PC-9 (cell line): ENCODE measurements at places on chromosomes 2 and 18.

- no peak overlapping the region for H3K27ac ChIP-seq
- H3K4me3 ChIP-seq, result no peak overlapping the region
- H3K36me3 ChIP-seq, result no peaks in the 10 kb centered on the region
- H3K4me1 ChIP-seq, result no peaks in the 10 kb centered on the region
Measured at GRCh38 chr2:240295256-240296103, 140.0 kb upstream of the GPC1 start.

DNA sequence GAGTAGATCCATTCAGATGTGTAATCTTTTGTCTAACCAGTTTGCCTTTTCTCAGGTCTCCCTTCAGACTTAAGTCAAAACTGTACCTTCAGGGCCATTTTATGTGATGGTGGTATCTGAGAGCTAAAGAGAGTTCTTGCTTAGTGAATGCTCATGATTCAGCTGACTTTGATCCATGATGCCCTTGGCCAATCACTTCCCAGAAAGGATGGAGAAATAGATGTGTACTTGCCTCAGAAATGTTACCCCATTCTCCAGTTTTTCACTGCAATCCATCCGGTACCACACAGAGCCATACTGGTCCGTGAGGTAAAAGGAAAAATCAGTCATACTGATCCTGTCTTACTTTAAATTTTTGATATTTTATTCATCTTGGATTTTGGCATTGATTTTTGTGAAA lies 234.8 kb upstream of the PIK3C3 start:
- no peak overlapping the region for H3K4me3 ChIP-seq
- no peaks in the 10 kb centered on the region for H3K27me3 ChIP-seq
- H3K36me3 ChIP-seq, result no peaks in the 10 kb centered on the region
- DNase-seq, result no peak
- H3K4me1 ChIP-seq, result no peaks in the 10 kb centered on the region

GRCh38 chr2:240458900-240459391 lies 23.5 kb downstream of the GPC1 start:
- peak overlapping the region; percentile 84; the same call in 1 of the 2 replicates for H3K27ac ChIP-seq
- no peak overlapping the region for H3K4me3 ChIP-seq
- H3K27me3 ChIP-seq, result no peaks in the 10 kb centered on the region
- peaks cover 4% of the 10 kb centered on the region; the same call in 1 of the 2 replicates for H3K36me3 ChIP-seq
- DNase-seq, result no peak

DNA sequence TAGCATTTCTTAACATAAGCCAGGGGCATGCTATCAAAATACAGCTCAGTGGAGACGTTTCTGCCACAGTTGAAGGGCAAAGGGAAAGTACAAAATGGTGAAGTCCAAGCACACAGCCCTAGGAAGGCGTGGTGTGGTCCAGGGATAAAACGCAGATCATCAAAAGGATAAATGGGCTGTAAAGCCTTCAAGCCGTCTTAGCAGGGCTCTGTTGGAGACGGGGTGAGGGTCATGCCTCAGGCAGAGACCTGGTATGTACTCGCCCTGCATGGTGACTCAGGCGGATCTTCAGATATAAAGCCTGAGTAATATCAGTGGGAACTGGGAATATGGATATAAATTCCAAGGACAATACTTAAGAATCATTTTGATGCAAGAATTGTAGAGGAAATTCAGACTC lies 61.2 kb downstream of the NGEF start:
- no peak overlapping the region for H3K27ac ChIP-seq
- no peaks in the 10 kb centered on the region for H3K36me3 ChIP-seq
- no peak overlapping the region for H3K4me3 ChIP-seq
- H3K27me3 ChIP-seq, result no peaks in the 10 kb centered on the region
- DNase-seq, result peak; percentile 68
- H3K4me1 ChIP-seq, result peaks cover 10% of the 10 kb centered on the region

GRCh38 chr18:48975120-48975816 lies 24.5 kb upstream of the SMAD7 start:
- no peaks in the 10 kb centered on the region for H3K27me3 ChIP-seq
- peak overlapping the region; percentile 77 for H3K27ac ChIP-seq
- DNase-seq, result no peak
- peaks cover 32% of the 10 kb centered on the region for H3K4me1 ChIP-seq
- no peaks in the 10 kb centered on the region for H3K36me3 ChIP-seq

GRCh38 chr2:71778936-71779773 lies 325.8 kb downstream of the DYSF start:
- H3K4me1 ChIP-seq, result peaks cover 20% of the 10 kb centered on the region
- no peak overlapping the region for H3K4me3 ChIP-seq
- no peaks in the 10 kb centered on the region for H3K27me3 ChIP-seq
- no peak for DNase-seq

DNA sequence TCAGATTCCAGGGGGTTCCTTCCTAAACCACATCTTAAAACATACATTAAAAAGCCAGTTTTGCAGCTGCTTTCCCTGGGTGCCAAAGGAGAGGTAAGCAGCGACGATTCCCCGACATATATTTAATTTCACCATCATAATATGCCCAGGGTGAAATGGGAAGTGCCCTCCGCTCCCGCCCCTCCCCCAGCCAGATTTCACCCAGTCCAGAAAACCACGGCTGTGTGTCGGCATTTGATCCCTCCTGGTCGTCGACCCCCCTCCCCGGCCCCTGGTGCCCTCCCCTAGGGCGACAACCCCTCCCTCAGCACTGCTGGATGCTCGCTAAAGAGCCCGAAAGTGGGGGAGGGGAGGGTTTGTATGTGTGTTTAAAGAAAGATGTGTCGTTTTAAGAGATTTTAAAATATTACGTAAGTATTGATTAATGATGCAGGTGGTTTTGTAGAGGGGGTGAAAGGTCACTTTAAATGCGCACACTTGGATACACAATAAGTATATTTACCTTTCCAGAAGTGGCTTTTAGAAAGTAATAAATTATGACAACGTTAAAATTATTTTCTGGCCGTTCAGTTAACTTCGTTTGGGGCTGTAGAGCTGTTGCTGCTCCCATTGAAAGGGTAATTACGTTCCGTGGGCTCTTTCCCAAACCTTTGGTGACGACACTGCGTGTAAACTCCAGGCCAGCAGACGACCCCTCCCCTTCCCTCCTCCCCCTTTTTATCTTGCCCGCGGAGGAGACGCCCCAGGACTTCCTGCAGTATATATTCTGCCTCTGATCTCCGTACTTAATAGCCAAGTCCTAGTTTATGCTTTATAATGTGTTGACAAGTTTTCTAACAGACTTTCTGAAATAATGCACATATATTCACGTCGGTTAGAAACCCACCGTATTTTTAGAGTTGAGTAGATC lies 3.4 kb upstream of the BCL11A start:
- 0 out of 2 replicates have a peak, but pooled peaks cover 12% of the 10 kb centered on the region for H3K4me1 ChIP-seq
- no peak overlapping the region for H3K4me3 ChIP-seq
- peaks cover 56% of the 10 kb centered on the region for H3K27me3 ChIP-seq
- no peak overlapping the region for H3K27ac ChIP-seq
- DNase-seq, result no peak

DNA sequence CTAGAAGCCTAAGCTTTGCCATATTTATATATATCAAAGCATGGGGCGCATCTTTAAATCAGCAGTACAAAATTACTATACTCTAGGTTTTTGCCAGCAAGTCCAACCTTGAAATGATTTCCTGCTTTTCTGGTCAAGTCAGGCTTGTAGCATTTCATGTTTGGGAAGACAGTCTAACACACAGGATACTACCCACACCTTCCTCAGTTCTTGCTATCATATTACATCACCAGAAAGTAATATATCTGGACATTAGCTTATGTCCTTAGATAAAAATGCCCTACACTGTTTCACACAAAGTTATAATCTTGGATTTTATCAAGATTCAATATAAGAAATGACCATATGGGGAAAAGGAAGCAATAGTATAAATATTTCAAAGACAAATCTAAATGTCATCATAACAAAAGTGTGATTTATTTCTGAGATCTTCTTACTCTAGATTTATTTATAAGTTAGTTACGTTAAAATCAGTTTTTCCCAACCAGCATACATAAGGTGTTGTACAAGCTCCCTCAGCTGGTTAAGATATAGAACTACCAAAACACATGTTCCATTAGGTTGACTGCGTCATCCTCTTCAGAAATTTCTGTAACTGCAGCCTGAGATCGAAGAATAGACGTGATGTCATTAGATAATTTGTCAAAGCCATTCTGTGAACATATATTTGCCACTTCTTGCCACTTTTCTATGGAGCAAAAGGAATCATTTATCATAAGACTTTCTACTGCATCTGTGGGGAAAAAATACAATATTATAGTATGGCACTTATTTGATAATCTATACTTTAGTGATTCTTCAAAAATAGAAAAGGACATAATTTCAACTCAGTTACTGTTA lies 56.6 kb downstream of the CLHC1 start:
- H3K4me3 ChIP-seq, result no peak overlapping the region
- no peaks in the 10 kb centered on the region for H3K27me3 ChIP-seq
- peak; percentile 69 for DNase-seq
- H3K36me3 ChIP-seq, result no peaks in the 10 kb centered on the region

- H3K36me3 ChIP-seq, result no peaks in the 10 kb centered on the region
- no peak overlapping the region for H3K4me3 ChIP-seq
- no peak overlapping the region for H3K27ac ChIP-seq
Measured at GRCh38 chr18:11750581-11751310, 61.7 kb downstream of the GNAL start.

DNA sequence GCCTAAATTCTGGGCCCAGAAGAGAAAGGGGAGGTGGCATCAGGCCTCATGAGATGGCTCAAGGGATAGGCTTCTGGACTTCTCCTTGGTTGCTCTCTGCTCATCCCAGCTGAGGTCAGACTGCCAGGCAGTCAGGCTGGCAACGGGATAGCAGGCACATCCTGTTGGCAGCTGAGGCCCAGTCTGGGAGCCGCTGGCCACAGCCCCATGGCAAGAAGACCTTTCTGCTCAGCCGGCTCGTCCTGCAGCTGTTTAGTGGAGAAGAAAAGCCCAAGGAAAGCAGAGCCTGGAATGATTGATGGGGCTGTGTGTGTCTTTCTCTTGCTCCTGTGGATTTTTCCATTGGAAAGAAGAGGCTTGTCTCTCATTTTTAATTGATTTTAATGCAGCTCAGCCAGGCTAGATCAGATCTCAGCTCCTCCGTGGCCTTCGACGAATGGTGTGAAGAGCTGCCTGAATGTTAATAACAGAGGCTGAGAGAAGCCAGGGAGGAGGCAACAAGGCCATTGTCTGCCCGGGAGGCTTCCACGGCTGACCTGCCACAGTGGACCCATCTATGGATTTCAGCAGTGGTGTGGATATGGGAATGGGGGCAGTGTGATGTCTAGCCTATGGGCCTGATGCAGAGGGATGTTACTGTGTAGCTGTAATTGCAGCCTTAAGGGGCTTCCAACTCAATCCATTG lies 99.5 kb downstream of the HS1BP3 start:
- no peaks in the 10 kb centered on the region for H3K36me3 ChIP-seq
- DNase-seq, result no peak
- no peaks in the 10 kb centered on the region for H3K4me1 ChIP-seq
- H3K27me3 ChIP-seq, result no peaks in the 10 kb centered on the region
- H3K27ac ChIP-seq, result no peak overlapping the region

DNA sequence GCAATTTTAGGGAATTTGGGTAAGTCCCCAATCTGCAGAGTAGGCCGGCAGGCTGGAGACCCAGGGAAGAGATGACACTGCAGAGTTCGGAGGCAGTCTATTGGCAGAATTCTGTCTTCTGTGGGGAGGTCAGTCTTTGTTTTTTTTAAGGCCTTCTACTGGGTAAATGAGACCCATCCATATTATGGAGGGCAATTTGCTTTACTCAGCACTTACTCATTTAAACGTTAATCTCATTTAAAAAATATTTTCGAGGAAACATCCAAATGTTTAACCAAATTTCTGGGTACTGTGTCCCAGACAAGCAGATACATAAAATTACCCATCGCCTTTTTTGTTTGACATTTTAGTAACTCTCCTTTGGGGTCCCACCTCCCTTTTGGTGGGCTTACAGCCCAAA lies 139.5 kb downstream of the IRS1 start:
- H3K4me3 ChIP-seq, result no peak overlapping the region
- peaks cover 27% of the 10 kb centered on the region for H3K4me1 ChIP-seq
- no peak for DNase-seq
- peak overlapping the region; percentile 92 for H3K27ac ChIP-seq

DNA sequence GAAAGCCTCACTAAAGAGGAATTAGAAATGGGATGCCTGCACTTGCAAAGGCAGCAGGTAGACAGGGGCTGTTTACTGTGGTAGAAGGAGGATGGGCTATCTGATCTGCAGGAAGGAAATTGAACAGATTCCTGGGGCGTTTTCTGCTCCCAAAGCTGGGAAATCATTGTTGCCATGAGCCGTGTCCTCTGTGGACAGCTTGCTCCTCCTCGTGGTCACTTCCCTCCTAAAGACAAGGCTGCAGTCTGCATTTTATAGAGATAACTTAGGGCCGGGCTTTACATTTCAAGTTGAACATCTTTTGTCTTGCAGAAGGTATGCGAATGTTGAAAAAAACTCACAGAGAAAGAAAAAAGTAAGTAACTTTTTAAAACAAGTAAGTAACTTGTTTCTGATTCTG lies 50.9 kb downstream of the DCDC2C start:
- H3K4me3 ChIP-seq, result no peak overlapping the region
- no peaks in the 10 kb centered on the region for H3K36me3 ChIP-seq
- no peak overlapping the region for H3K27ac ChIP-seq
- DNase-seq, result no peak
- peaks cover 60% of the 10 kb centered on the region for H3K27me3 ChIP-seq

DNA sequence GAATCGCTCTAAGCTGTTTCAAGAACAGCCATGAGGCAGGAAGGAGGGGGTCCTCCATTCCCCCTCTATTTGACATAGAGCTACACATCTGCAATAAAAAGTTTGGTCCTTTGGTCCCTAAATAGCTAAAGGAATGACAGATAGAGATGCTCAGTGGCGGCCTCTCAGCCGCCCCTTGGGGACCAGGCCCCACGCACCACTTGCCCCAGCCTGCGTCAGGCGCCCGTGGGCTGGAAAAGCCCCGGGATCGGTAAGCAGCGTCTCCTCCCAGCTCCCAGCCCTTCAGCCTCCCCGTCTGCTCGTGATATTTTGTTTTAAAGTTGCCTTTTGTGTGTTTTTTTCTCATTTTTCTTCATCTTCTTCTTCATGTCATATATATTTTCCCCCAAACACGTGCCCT lies 321.0 kb downstream of the CELF4 start:
- H3K36me3 ChIP-seq, result no peaks in the 10 kb centered on the region
- no peak overlapping the region for H3K4me3 ChIP-seq
- no peaks in the 10 kb centered on the region for H3K27me3 ChIP-seq
- no peak overlapping the region for H3K27ac ChIP-seq

DNA sequence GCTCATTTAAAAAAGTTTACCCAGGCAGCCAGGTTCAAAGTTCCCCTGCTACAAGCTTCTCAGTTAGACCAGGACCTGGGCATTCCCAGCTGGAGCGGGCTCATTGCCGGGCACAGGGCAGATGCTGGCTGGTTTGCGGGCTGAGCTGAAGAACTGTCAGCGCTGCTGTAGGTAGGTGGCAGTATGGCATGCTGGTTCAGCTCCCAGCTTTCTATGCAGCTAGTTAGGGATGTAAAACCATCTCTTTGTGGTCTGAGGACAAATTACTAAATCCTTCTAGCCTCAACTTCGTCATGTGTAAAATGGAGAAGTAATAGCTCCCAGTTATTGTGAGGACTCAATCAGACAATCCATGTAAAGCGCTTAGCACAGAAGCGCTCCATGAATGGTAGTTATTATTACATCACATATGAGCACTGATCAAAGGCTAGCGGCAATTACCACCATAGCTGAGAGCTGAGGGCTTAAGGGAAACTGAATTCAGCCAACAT lies 2.4 kb upstream of the LDLRAD4 start:
- no peak overlapping the region for H3K4me3 ChIP-seq
- peak; percentile 51 for DNase-seq
- no peak overlapping the region for H3K27ac ChIP-seq
